Kidney tubule cell (primary cell): ENCODE measurements at places on chromosomes 7 and 10.

GRCh38 chr10:98249134-98249533, 18.9 kb downstream of the LOXL4 start:
- DNase-seq = no peak

DNA sequence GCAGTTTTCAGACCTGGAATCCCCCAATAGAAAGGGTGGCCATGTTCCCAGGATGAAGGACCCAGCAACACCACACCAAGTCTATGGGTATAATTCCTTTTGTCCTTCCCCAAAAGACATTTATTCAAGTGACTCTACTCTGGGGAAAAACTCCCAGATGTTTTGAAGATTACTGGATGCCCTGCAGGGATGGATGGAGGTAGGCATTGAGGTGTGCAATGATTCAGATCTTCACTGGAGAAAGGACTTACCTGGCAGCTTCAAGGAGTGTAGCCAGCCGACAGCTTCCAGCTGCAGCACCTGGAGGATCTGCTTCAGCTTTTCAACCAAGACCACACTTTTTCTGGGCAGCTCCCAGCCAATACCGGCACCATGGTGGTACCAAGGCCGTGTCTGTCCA, 172.0 kb downstream of the BAMBI start:
- DNase-seq = peak; percentile 42

GRCh38 chr10:97633921-97634320, 621 bp upstream of the MORN4 start:
- peak; percentile 47 for DNase-seq

- peak; percentile 84 for DNase-seq
These were observed 53.0 kb downstream of the TMEM229A start for GRCh38 chr7:123979876-123980275.

DNA sequence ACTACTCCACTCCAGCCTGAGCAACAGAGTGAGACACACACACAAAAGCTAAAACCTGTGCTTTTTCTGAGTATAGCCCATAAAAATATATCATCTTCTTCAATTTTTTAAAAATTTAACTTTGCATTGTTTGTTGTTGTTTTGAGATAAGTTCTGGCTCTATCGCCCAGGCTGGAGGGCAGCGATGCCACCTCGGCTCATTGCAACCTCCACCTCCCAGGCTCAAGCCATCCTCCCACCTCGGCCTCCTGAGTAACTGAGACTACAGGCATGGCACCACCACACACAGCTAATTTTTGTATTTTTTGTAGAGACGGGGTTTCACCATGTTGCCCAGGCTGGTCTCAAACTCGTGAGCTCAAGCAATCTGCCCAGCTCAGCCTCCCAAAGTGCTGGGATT, 14.3 kb upstream of the TLX1 start:
- DNase-seq = no peak

DNA sequence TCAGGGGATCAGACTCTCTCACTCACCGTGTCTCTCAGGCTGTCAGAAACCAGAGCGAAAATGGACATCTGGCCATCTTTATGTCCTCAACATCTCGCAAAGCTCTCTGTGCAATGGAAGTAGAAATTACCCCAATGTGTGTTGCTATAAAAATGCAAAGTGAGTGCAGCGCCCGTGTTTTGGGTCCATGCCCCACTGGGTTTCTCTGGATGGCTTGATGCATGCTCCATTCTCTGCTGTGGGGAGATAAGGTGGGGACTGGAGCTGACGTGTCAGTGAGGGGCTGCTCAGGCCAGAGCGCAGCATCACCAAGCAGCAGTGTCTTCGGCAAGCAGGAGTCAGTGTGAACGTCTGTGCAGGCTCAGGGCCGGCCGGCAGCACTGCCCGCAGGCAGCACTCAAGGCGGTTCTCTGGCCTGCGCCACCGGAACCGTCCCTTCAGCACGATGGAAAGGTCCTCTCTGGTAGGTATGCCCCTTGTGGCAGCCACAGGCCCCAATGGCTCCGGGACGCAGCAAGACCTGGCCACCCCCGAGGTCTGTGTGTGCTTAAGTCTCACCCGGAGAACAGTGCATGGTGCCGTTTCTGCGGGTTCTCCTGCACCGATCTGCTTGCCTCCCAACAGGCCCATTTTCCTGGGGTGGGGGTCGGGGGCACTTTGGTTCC, 30.2 kb downstream of the WDR86 start:
- no peak for DNase-seq

DNA sequence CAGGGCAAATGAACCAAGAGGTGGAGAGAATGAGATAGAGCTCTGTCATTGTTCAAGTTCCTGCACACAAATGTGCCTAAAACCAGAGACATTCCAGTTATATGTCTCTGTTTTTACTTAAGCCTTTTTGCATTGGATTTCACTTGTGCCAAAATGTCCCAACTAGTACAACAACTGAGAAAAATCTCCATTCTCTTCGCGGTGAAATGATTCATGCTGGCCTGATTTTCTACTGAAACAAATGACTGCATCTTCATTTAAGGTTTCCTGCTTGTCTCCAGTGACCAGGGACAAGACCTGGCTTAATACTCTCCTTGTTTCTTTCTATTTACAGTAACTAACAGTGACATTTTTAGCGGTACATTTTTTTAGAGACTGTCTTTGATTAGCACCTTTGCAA, 714.9 kb downstream of the KCNMA1 start:
- no peak for DNase-seq

GRCh38 chr10:12194752-12195271, 879 bp downstream of the NUDT5 start:
- DNase-seq = peak; percentile 34
